ENCODE measurements at places on chromosomes 2 and 18. TPM values are rescaled to one million over a fixed set of nuclear protein-coding genes. Genes with fewer than 3 reads are reported as not detected.
A peak's percentile ranks its signal among the peaks of the same experiment; 100 is the strongest.

GRCh38 chr2:187580462-187581124, 26.4 kb upstream of the TFPI start:
- DNase-seq = no peak

- DNase-seq = no peak
Observed at GRCh38 chr2:140585016-140585415, 1545.8 kb downstream of the LRP1B start.

DNA sequence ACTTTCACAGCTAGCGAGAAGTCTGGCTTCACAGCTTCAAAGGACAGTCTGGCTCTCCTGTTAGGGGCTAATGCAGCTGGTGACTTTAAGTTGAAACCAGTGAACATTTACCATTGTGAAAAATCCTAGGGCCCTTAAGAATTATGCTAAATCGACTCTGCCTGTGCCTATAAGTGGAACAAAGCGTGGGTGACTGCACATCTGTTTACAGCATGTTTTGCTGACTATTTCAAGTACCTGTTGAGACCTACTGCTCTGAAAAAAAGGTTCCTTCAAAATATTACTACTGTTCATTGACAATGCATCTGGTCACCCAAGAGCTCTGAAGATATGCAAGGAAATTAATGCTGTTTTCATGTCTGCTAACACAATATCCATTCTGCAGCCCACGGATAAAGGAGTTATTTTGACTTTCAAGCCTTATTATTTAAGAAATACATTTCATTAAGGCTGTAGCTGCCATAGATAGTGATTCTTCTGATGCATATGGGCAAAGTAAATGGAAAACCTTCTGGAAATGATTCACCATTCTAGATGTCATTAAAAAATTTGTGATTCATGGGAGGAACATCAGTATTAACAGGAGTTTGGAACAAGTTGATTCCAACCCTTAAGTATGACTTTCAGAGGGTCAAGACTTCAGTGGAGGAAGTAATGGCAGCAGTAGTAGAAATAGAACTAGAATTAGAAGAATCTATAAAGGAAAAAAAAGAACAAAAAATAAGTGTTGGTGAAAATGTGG, 48.9 kb downstream of the POLR1A start:
- no peak for DNase-seq

GRCh38 chr2:67752199-67752598, 310.6 kb downstream of the C1D start:
- no peak for DNase-seq

The EFR3B gene
- total RNA-seq = 9.0 TPM

DNA sequence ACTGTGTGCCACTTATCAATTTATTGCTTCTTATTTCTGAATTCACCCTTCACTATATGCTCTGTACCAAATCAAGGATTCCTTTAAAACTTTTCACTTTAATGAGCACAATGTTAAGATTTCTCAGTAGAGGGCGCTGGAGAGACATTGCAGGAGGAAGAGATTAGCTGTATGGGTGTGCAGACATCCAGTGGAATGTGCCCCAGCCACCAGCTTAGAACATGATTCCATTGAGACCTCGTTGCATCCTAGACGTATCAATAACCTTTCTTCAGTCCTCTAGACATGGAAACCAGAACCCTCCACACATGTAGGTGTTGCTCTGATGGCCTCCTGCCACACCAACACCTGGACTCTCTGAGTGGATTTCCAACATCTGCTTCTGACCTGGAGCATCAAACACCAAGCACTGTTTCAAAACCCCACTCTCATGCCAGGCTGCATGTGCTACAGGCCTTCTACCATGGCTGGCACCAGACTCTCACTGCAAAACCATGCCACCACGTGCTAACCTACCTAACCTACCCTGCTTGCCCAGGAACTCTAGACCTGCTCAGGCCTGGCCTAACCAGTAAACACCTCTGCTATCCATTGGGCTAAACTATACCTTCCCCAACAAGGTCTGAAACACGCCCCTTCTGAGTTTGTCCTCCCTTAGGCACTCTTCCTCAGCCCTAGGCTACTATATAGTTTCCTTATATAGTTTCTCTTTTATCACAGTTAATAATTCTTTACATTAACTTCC, 633.2 kb upstream of the PKDCC start:
- DNase-seq = no peak

The SMAD4 gene
- total RNA-seq = 97.8 TPM

DNA sequence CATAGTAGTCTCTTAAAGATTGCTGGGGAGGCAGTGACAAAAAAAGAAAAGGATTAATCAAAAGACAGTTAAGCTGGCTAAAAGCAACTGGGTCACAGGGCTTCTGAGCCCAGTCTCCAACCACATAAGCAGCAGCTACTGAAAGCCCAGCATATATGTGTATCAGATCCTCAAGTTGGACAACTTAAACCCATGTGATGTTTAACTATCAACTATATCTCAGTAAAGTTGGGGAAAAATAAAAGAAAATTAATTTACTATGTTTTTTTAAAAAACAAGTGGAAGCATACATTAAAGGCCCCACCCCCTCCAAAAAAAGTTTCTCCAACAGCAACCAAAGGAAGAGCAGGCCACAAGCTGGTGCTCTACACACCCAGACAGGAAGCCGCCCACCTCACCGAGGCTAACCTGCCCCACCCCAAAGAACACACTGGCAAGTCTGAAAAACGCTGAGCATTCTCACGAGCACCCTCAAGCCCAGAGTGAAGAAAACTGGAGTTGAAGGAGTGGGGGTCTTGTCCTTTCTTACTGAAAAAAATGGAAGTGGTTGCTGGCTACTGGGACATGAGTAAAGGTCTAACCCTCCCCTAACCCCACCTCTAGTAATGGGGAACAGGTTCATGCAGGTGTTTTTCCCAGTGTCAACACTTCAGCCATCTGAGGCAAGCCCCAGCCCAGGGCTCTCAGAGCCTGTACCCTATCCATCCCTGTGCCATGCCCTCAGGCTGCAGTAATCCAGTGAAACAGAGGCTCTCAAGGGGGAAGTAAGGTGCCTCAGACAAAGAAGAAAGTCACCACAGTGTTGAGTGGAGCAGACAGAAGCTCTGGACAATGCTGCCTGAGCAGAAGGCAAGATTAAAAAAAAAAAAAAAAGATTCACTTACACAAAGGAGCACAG, 106.3 kb downstream of the GYPC start:
- peak; percentile 69 for DNase-seq

The GNAL gene
- 5.6 TPM for total RNA-seq

- no peak for DNase-seq
Observed at GRCh38 chr2:27551514-27551913, 31.3 kb upstream of the ZNF512 start.

- no peak for DNase-seq
Observed at GRCh38 chr2:1060987-1061386, 110.3 kb downstream of the SNTG2 start.

The UGT1A9 gene
- not detected for total RNA-seq

DNA sequence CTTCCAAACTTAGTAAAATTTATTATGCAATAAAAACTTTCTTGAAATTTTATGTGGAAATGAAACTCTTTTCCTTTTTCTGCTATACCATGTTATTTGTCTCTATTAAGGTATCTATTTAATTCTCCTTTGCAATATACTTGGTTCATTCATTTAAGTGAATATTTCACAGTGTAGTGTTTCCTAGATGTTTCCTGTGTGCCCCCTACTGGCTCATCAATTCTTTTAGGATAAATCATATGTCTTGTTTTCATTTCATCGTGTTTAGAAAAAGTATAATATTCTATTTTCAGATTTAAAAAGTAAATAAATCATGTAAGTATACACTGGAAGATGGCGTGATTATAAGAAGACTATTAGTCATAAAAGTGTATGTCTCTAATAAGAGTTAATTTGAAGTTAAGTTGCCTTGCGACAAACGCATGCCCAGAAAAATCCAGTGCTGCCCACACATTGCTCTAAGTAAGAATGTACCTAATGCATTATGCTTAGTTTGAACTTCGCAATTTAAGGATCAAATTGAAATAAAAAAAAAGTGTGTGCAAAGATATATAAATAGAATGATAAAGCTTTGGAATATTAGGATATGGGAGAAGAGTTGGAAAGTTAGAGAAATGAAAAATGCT, 525.4 kb downstream of the KCNJ3 start:
- DNase-seq = no peak

GRCh38 chr2:239700686-239701345, 300.0 kb upstream of the HDAC4 start:
- DNase-seq = no peak

- DNase-seq = no peak
Observed at GRCh38 chr2:24745825-24746224, 47.4 kb downstream of the PTRHD1 start.

DNA sequence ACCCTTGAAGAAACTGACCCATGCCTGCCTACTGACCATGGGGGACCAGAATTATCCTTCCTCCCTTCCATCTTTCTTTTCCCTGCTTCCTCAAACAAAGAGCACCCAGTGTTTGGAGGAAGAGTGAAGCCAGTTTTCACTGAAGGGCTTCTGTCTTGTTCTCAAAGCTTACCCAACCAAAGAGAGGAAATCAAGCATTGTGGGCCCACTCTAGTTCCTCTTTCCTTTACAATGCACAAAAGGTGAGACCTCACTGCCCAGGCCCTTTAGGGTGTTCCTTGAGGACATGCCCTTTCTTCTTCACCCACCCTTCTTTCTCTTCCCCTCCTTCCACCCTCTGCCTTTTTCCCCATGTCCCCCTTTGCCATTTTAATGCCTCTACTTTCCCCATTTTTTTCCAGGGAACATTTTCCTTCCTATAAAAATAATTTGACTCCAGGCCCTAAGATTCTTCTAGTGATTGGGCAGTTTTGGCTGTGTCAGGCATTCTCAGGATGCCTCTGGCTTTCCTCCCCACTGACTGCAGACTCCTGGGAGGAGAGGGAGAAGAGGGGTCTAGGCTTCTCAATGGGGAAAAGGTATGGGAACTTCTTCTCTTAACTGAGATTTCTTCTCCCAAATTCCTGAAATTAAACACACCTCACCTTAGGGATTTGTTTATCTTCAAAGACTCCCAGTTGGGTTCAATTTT, 126.6 kb upstream of the RMDN2 start:
- DNase-seq = no peak

DNA sequence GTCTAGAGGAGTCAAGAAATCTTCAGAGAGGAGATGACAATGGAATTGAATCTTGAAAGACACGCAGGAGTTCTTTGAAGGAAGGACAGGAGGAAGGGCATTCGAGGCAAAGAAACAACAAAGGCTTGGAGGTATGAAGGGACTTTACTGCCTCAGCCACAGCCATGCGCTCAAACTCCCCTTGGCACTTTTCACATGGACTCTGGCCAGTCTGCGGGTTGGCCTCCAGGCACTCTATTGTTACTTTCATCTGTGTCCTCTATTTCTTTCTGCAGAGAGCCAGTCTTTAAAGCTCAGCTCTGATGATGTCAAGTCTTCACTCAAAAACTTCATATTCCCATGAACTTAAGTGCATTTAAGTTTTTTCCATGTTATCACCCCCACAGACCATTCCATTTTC, 95.4 kb downstream of the ZAP70 start:
- DNase-seq = no peak

The CRYGD gene
- total RNA-seq = not detected

- no peak for DNase-seq
Observed at GRCh38 chr18:4842751-4843150, 354.3 kb downstream of the AKAIN1 start.

The MERTK gene
- 20.7 TPM for total RNA-seq

DNA sequence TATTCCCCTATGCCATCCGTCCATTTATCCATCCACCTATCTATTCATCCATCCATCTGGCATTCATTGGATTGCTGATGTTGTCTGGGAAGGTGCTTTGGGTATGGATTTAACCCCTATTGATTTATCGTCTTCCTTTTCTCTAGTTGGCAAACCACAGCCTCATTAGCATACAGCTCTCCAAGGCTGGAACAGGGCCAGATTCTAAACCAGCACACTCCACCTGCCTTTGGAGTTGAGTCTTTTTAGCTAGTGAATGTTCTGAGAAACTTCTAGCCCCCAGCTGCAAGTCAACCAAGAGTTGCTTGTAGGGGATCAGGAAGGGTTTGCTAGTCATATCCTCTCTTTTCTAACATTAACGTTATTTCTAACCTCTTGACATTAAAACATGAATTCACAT, 90.7 kb downstream of the NRP2 start:
- DNase-seq = no peak

Data from lower lobe of right lung (tissue), 2 donors.